NB4 (cell line): ENCODE measurements at places on chromosomes 12 and 14.

GRCh38 chr12:51326698-51327439, 2.9 kb upstream of the BIN2 start:
- DNase-seq: peak; percentile 99

- DNase-seq: no peak
Measured at GRCh38 chr14:25351269-25351668, 301.3 kb upstream of the STXBP6 start.

GRCh38 chr14:80135305-80136088, 75.8 kb downstream of the DIO2 start:
- DNase-seq: no peak

DNA sequence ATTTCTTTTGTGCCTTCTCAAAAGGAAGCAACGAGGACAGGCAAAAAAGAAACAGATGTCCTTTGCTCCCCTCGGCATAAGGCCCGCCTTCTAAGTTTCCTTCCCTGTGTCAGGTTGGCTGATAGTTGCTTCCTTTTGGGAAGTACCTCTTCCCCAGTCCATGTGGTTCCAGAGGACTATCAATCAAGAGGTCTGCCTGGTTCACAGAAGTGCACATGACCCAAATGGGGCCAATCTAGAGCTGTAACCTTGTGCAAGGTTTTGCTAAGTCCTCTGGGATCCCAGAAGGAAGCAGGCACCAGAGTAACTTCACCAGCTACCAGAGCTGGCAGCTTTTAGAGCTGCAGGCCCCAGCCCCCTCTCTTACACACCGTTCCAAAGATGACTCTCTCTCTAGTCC, 42.6 kb downstream of the TMEM63C start:
- no peak for DNase-seq

- DNase-seq: no peak
Measured at GRCh38 chr12:6158749-6159148, 34.3 kb upstream of the VWF start.

GRCh38 chr12:126963825-126964224, 1303.1 kb upstream of the TMEM132C start:
- no peak for DNase-seq

- no peak for DNase-seq
Measured at GRCh38 chr14:50523271-50524041, 8.9 kb downstream of the MAP4K5 start.

DNA sequence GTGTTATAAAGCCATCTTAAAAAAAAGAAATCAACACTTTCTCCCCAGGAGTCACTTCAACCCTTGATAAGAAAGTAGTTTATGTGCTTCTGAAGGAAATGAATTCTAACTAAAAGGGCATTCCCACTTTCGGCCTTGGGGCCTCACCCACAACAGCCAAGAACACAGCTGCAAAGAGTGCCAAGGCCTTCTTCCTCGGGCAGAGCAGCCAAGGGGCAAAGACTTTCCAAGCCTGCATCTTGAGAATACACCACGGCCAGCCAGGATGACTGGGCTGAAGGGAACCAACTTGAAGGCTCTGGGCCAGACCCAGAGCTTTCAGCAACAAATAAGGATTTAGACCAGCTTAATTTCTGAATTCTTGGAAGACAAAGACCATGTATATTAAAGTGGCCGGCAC, 60.4 kb upstream of the FOXN3 start:
- no peak for DNase-seq

GRCh38 chr12:109716512-109717389, 3.1 kb downstream of the FAM222A start:
- DNase-seq: no peak
